ENCODE measurements at places on chromosomes 1 and 21.

GRCh38 chr1:1373815-1374588 lies 1.0 kb downstream of the AURKAIP1 start:
- no peak for ATAC-seq

- ATAC-seq: no peak
Observed at GRCh38 chr1:13826009-13826408, 126.0 kb downstream of the PRDM2 start.

GRCh38 chr21:45709173-45709572 lies 65.6 kb downstream of the PCBP3 start:
- ATAC-seq: no peak

DNA sequence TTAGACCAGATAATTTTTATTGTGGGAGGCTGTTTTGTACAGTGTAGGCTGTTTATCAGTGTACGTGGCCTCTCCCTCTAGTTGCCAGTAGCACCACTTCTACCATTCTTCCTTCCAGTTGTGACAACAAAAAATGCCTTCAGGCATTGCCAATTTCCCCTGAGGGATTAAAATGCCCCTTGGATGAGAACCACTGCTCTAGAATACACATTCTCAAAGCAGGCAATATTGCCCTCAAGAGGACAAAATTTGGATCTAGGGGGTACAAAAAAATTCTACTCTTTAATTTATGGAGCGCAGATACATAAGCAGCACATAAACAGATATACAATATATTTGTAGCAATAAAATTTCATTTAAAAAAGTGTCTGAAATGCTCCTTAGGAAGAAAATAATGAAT lies 674.6 kb downstream of the PTPRC start:
- no peak for ATAC-seq

DNA sequence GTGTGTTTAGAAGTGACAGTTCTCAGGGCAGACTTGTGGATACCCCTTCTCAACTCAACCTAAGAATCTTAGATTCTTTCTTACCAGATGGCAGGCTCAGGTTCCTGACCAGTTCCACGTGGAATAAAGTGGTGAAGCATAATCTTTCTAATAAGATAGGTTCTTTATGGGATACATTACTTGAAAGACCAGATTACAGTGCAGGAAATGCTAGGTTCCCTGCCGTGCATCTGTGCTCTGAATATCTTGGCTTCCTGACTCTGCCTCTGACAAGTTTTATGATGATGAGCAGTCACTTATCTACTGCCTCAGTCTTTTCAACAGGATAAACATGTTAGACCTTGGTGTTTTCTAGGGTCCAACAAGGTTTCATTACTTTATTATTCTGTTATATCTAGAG lies 207.9 kb upstream of the CACYBP start:
- no peak for ATAC-seq

- ATAC-seq: no peak
Observed at GRCh38 chr1:68210027-68210426, 22.3 kb downstream of the WLS start.

GRCh38 chr21:15236111-15236510 lies 171.3 kb upstream of the NRIP1 start:
- ATAC-seq: no peak

DNA sequence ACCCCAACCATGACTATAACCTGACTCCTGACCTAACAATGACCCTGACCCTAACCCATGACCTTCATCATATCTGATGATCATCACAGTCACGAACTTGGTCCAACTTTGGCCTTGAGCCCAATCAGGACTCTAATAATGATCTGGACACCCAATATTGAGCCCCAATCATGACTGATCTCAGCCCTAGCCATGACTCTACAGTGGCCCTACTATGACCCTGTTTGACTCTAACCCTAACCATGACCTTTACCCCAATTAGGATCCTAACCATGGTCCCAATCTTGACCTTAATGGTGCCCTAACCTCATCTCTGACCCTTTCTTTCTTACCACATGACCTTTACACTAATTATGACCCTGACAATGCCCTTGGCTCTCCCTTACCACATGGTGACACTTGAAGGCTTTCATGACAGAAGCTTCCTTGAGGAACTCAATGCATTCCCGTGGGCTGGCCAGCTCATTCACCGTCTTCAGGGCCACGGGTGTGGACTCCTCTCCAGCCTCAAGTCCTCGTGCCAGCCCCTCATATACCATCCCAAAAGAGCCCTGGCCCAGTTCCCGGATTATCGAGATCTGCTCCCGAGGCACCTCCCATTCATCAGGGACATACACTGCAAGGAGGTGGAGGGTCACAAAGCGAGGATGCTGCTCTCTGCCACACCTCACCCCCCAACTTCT lies 16.2 kb downstream of the INSRR start:
- ATAC-seq: no peak

GRCh38 chr1:239987103-239987745 lies 104.5 kb upstream of the FMN2 start:
- ATAC-seq: no peak

DNA sequence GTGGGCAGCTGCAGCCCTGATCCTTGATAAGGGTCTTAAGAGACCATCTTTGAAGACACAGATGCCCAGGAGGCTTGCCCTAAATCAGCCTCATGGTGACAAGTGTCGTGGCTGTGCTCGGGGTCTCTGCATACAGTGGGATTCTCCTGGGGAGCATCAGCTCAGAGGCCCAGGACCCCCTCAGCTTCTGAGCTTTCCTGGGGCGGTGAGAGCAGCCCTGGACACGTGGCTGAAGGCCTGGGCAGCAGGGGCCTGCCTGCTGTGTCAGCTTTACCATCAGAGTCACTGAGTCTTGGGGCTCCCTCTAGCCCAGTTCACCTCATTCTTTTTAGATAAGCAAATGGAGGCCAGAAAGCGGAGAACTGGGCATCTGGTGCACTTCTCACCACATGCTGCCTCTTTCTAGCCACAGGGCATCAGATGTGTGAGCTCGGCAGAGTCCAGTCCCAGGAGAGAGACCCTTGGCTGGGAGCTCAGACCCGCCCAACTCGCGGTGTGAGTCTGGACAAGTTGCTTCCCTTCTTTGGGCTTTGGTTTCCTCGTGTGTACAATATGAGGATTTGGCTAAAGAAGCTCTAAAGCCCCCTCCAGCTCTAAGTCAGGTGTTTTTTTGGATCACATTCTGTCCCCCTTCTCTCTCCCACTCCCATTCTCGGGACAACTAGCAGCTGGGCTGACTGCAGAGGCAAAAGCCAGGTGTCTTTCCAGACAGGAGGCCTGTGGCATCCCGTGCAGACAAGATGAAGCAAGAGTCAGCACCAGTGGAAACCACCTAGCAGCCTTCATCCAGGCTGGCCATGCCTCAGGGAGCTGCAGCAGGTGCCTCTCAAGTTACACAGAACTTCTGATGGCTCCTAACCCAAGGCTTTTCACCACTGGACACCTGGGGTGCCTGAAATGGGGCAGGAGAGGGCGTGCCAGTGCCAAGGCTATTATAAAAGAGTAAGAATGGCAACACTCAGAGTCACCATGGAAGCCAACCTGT lies 119.1 kb downstream of the KCNN3 start:
- ATAC-seq: no peak

- ATAC-seq: no peak
Observed at GRCh38 chr1:58568271-58568860, 8.7 kb downstream of the TACSTD2 start.

DNA sequence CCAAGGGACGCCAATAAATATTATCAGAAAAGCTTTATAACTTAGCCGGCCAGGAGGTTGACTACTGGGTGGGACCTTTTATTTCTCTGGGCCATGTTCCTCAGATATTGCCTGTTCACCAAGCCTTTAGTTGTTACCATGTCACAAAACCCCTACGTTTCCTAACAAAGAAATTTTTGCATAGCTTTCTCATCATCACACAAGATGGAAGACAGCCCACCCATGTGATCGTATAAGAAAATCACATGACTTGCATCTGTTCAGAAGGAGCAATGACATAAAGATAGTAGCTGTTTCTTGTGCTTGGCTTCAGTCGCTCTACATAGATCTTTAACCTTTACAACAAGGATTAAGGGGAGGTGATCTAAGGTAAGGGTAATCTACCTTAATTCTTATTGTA lies 88.9 kb upstream of the NGF start:
- ATAC-seq: no peak

DNA sequence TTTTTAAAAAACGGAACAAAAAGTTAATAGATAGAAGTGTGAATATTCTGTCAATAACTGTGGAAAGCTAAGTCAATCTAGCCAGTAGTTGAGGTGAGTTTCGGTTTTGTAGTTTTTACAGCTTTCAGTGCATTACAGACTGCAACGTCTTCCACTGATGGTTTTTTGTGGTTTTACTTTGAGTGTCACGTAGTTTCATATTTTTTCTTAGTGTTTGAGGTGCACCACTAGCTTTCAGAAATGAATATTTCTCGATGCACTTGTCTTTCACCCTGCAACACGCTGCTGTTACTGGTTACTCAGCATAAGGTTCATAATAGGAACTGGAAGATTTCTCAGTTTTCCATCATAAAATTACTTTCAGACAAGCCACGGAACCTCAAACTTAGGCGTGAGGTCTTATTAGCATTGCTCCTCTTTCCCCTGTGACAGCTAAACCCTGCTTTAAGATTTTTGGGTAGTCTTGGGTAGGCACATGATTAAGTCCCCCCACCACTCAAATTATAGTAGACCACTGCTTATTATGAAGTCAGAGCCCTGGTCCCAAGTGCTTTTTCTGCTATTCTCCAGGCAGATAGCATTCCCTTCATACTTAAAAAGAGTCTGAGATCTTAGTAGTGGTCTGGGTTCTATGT lies 1412.7 kb downstream of the KCNT2 start:
- ATAC-seq: no peak

- ATAC-seq: no peak
Observed at GRCh38 chr1:183159960-183160359, 26.1 kb upstream of the LAMC2 start.

GRCh38 chr1:200886594-200886993 lies 8.1 kb upstream of the INAVA start:
- no peak for ATAC-seq
